ENCODE measurements at places on chromosomes 12 and 14.

DNA sequence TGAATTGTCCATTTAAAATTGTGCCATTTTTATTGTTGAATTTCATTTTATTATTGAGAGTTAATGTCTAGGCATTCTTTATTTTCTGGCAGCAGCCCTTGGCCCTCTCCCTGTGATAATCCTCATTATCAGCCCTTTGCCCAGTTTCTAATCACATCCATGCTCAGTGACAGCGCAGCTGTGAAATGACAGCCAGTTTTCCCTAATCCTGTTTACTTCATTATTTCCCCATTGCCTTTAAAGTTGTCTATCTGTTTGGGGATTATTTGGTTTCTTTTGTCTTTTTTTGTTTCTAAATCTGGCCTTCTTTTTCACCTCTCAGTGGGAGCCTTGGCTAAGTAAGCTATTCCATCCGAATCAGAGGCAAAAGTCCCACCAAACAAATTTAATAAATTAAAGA lies 476.9 kb downstream of the SLC6A15 start:
- DNase-seq: no peak
- H3K4me3 ChIP-seq: no peak overlapping the region
- no peaks in the 10 kb centered on the region for H3K36me3 ChIP-seq
- no peak overlapping the region for H3K27ac ChIP-seq

DNA sequence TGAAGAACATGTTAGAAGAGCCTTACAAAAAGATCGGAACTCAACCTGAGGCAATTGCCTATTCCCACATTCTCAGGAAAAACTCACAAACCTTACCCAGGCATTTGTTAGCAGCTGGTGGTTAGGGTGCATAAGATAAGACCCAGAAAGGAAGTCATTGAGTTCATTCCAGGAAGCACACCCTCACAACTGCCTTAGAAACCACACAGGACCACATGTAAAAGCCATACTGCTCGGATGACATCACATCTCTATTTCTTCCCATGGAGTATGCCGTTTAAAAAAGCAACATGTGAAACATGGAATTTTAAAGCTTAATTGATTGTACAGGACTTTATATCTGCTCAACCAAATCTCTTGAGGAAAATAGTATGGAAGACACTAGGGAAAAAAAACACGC lies 411.2 kb downstream of the DAD1 start:
- H3K27ac ChIP-seq: no peak overlapping the region
- no peaks in the 10 kb centered on the region for H3K4me1 ChIP-seq
- no peak overlapping the region for H3K4me3 ChIP-seq
- no peaks in the 10 kb centered on the region for H3K27me3 ChIP-seq
- no peak for DNase-seq

- H3K36me3 ChIP-seq: no peaks in the 10 kb centered on the region
- no peak for DNase-seq
- H3K27me3 ChIP-seq: no peaks in the 10 kb centered on the region
- no peak overlapping the region for H3K27ac ChIP-seq
- H3K4me1 ChIP-seq: no peaks in the 10 kb centered on the region
Measured at GRCh38 chr12:102958073-102958829, 777 bp downstream of the ASCL1 start.

- H3K36me3 ChIP-seq: no peaks in the 10 kb centered on the region
- H3K27ac ChIP-seq: no peak overlapping the region
- peaks cover 3% of the 10 kb centered on the region for H3K27me3 ChIP-seq
- H3K4me3 ChIP-seq: no peak overlapping the region
- H3K4me1 ChIP-seq: no peaks in the 10 kb centered on the region
Measured at GRCh38 chr12:132179431-132180362, 35.4 kb downstream of the NOC4L start.

DNA sequence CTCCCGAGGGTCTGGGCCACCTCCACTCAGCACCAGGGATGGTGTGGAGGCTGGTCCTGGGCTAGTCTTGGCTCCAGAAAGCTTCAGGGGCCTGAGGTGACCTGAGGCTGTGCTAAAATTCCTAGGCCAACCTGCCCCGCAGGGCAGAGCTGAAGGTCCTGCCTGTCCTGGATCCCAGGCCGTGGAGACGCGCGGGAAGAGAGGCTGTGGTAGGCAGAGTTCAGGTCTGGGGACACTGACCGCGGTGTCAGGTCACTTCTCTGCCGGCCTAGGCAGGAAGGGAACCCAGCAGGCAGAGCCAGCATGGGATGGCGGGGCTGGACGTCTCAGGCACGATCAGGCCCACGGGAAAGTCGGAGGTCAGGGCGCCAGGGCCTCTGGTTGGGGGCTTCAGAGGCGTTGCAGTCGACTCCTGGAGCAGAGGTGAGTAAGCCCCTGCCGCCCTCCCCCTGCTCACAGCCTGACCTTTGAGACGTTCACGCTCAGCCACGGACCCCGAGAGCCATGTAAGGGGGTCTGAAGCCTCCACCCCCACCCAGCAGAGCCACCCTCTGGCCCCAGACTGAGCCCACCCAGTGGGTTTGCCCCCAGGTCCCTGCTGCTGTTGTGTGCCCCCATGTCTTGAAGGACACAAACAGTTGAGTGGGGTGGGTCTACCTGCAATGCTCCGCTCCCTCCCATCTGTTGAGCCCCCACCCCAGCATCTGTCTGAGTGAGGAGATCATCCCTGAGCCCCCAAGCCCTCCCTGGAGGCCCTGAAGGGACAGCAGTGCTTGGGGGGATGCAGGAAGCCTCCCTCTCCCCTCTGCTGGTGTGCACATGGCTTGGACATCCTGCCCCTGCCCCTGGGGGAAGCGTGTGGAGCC lies 142.7 kb downstream of the KIF26A start:
- peaks cover 7% of the 10 kb centered on the region for H3K4me1 ChIP-seq
- no peak overlapping the region for H3K27ac ChIP-seq
- H3K27me3 ChIP-seq: no peaks in the 10 kb centered on the region
- no peak for DNase-seq
- H3K36me3 ChIP-seq: no peaks in the 10 kb centered on the region
- no peak overlapping the region for H3K4me3 ChIP-seq

GRCh38 chr12:108641446-108642268 lies 8.0 kb upstream of the SELPLG start:
- no peaks in the 10 kb centered on the region for H3K27me3 ChIP-seq
- H3K36me3 ChIP-seq: peaks cover 12% of the 10 kb centered on the region
- DNase-seq: peak; percentile 72
- H3K4me3 ChIP-seq: no peak overlapping the region
- peak overlapping the region; percentile 88 for H3K27ac ChIP-seq
- H3K4me1 ChIP-seq: peaks cover 49% of the 10 kb centered on the region

GRCh38 chr14:75283833-75284563 lies 5.4 kb downstream of the FOS start:
- H3K36me3 ChIP-seq: no peaks in the 10 kb centered on the region
- peaks cover 3% of the 10 kb centered on the region for H3K27me3 ChIP-seq
- DNase-seq: no peak
- no peak overlapping the region for H3K27ac ChIP-seq

- peak; percentile 21 for DNase-seq
- no peaks in the 10 kb centered on the region for H3K36me3 ChIP-seq
- no peaks in the 10 kb centered on the region for H3K27me3 ChIP-seq
- H3K4me1 ChIP-seq: 0 out of 2 replicates have a peak, but pooled peaks cover 2% of the 10 kb centered on the region
- H3K4me3 ChIP-seq: no peak overlapping the region
Measured at GRCh38 chr12:12608557-12608957, 3.1 kb upstream of the CREBL2 start.
